ENCODE measurements at places on chromosomes 13 and 19.

- DNase-seq: no peak
Observed at GRCh38 chr13:31556376-31556775, 182.9 kb upstream of the RXFP2 start.

DNA sequence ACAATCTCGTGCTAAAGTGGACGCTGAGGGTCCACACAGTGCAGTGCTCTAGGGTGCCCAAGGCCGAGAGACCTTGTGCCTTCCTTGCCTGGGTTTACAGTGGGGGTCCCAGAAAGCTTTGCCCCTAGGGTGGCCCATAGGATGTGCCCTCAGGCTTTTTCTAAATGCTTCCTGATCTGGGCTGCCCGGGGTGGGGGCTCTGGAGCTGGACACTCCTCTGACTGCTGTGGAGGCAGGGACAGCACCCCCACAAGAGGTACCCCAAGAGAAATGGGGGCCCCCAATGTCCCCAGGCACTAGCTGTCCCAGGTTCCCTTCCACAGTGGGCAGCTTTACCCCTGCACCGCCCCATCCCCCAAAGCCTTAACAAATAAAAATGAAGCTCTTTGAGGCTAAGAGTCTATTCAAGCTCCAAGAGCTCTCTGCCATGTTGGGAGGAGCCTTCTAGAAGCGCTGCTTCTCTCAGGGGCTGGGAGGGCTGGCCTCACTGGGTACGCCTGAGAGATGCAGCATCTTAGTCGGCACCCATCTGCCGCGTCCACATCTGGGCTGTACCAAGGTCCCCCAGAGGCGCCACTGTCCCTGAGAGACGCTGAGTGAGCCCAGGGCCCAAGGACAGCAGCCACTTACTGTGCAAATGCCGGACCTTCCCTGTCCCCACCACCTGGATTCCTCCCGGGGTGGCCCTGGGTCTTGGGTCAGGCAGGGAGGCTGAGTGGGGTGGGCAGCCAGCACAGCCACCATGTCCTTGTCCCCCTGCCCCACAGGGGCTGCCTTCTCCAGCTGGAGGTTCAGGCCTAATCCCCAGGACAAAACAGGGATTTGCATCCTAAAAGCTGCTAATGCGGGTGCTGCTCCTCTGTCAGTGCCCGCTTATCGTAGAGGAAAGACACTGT, 27.4 kb downstream of the CEBPA start:
- no peak for DNase-seq

DNA sequence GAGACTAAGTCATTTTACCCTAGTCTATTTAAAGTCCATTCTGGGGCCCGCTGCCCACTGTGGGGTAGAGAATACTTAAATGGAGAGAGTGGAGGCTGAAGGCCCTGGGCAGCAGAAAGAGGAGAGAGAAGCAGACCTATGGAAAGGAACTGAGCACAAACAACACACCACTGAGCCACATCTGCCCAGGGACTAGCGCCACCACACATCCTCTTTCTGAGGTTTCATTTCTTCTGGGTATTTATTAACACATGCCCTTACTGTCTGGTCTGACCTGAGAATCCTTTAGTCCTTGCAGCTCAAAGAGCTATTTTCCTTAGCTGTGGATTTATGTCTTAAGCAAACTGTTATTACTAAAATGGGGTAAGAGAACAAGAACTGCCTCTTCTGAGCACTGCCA, 154.0 kb downstream of the NALCN start:
- DNase-seq: no peak

- DNase-seq: no peak
Observed at GRCh38 chr19:947090-947706, 21.4 kb downstream of the ARID3A start.

DNA sequence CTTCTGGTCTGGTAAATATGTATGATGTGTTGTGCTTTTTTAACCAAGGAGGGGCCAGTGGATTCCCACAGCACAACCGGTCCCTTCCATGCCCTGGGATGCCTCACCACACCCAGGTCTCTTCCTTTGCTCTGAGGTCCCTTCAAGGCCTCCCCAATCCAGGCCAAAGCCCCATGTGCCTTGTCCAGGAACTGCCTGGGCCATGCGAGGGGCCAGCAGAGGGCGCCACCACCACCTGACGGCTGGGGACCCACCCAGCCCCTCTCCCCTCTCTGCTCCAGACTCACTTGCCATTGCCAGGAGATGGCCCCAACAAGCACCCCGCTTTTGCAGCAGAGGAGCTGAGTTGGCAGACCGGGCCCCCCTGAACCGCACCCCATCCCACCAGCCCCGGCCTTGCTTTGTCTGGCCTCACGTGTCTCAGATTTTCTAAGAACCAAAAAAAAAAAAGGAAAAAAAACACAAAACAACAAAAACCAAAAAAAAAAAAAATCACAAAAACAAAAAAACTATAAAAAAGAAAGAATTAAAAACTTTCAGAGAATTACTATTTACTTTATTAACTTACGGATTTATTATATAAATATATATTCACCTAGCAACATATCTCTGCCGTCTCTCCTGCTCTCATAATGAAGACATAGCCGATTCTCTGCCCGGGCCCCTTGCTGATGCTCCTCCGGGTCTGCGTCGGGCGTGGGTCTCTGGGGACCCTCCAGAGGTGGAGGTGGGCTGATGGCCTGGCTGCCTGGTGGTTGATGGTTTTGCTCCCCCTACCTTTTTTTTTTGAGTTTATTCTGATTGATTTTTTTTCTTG, 14.4 kb downstream of the CAPN12 start:
- peak; percentile 89 for DNase-seq

DNA sequence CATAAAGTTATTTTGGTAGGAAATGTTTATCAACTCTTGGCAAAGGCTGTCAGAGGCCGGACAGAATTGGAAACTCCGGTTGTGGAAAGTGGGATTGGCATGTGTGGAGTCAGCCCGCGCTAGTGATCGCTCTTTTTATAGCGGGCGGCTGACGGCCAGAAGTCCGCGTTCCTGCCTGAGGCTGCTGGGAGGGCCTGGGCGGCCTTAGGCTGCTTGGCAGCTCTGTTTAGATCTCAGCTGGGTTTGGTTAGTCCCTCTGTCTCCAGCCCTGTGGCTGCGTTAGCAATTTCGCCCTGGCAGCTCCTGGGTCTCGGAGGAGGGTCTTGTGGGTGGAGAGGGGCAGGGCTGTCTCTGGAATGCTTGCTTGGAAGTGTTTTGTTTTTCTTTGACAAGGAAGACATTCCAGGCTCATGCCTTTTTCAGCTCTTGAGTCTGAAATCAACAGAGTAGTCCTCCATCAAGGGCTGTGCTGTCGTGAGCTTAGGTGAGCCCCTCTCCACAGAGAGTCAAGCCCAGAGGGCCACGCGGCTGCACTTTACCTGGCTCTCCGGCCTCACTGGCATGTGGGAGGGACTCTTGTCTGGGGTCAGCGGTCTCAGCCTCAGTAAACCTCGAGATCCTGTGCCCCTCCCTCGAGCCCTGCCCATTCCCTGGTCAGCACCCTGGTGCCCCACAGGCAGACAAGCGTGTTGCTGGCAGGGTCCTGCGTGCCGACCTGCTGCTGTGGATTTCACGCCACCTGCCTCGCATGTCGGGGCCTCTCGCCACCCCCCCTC, 22.5 kb downstream of the DOT1L start:
- no peak for DNase-seq

GRCh38 chr19:28652765-28653164, 560.2 kb downstream of the UQCRFS1 start:
- no peak for DNase-seq

DNA sequence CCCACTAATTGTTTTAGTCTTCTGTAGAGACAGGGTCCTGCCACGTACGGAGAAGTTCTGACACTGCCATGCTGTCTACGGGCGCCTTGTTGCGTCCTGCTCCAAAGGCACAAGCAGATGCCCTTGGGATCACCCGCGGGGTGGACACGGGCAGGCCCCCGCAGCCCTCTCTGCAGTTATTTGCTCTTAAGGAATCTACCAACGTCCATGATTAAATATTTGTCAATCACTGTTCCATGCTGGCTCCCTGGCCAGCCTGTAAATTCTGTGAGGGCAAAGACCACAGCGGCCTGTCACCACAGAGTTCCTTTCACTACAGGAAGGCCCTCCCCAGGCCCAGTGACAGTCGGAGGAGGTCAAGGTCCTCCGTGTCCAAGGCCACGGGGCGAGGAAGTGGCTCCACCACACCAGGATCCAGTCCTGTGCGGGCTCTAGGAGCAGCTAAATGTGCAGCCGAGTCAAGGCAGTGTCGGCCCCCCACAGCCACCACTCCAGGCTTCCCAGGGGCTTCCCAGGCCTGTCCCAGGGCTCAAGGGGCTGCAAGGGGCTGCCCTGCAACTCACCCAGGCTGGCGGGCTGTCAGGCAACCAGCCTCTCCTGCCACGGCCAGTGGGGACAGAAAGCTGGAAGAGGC, 2.1 kb downstream of the RNF126 start:
- no peak for DNase-seq

- peak; percentile 36 for DNase-seq
Observed at GRCh38 chr19:56110515-56111448, 10.3 kb downstream of the ZNF787 start.

DNA sequence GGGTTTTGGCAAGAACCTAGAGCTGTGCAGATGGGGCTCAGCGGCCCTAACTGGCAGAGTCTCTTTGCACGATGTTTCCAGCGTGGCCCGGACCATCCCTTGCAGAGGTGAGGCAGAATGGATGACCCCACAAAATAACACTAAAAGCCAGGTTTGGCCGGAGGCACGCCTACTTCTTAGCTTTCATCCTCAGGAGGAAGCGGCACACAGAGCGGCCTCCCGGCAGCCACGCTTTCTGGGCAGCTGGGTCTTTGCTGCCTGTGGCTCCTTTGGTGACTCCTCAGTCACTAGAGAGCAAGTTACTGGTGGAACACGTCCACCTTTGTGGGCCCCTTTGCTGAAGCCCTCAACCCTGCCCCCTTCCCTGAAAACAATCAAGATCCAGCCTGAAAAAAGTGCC, 25.2 kb downstream of the TEX29 start:
- no peak for DNase-seq

DNA sequence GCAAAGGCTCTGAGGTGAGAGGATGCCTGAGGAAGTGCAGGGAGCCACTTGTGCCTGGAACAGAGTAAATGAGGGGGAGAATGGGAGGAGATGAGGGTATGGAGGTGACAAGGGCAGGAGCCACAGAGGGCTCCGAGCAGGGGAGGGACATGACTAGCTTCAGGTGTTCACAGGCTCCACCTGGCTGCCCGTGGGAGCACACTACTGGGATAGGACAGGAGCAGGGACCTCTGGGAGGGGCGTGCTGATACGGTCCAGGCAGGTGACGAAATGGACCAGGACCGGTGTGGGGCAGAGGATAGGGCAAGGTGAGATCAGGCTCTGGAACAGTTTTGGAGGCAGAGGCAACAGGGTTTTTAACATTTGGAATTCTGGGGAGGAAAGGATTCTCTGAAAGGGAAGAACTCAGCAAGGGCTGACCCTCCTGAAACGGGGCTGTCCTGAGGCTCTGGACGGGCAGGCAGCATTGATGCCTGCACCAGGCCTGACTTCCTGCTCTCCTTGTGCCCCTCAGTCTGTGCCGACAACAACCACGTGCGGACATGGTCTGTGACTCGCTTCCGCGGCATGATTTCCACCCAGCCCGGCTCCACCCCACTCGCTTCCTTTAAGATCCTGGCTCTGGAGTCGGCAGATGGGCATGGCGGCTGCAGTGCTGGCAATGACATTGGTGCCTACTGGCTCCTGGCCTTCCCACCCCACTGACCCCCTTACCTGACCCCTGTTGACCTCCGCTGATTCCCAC, 11.6 kb downstream of the SHKBP1 start:
- DNase-seq: no peak

DNA sequence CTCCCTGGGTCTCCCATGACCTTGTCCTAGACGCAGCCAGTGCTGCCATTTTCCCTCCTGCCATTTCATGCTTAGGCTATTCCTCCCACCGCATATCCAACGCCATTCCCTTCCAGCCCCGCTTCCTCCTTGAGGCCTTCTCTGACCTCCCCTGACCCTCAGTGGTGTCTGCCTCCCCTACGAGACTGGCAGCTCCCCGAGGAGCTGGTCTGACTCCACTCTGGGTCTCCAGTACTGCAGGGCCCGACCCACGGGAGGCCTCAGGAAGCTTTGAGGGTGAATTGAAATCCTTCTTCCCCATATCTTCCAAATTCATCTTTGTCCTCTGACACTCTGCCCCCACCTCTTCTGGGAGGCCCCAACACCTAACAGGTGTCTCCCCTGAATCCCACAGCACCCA, 708 bp downstream of the KLK15 start:
- DNase-seq: no peak

- peak; percentile 87 for DNase-seq
Observed at GRCh38 chr19:36489118-36489919, at the start of gene ZNF566. Gene ZNF566 (minus strand): TSS chr19:36489561. CDS start chr19:36476557, 13,004 bp downstream.

GRCh38 chr13:34738254-34738992, 203.6 kb upstream of the NBEA start:
- DNase-seq: no peak

Data from endothelial cell (in vitro differentiated cells).